ENCODE measurements at places on chromosomes 6 and 20.

- DNase-seq: no peak
These were observed 994.6 kb upstream of the ADGRB3 start for GRCh38 chr6:67640484-67640883.

DNA sequence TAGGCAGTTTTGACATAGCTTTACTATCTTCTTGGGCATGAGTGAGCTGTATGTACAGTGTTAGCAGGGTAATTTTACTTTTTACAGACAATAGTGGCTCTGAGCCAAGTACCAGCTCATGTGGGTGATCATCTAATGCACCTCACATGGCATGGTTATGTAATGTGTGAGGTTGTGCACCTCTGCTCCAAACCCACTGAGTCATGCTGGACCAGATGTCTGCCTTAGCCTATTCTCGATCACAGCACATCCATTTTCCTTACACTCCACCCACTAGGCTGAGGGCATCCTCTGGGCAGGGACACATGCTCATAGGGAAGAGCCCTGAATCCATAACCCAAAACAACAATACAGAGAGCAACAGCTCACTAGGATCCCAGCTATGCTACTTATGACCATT, 71.6 kb upstream of the FBXL4 start:
- no peak for DNase-seq

GRCh38 chr20:38982291-38982690, 20.1 kb downstream of the DHX35 start:
- no peak for DNase-seq

DNA sequence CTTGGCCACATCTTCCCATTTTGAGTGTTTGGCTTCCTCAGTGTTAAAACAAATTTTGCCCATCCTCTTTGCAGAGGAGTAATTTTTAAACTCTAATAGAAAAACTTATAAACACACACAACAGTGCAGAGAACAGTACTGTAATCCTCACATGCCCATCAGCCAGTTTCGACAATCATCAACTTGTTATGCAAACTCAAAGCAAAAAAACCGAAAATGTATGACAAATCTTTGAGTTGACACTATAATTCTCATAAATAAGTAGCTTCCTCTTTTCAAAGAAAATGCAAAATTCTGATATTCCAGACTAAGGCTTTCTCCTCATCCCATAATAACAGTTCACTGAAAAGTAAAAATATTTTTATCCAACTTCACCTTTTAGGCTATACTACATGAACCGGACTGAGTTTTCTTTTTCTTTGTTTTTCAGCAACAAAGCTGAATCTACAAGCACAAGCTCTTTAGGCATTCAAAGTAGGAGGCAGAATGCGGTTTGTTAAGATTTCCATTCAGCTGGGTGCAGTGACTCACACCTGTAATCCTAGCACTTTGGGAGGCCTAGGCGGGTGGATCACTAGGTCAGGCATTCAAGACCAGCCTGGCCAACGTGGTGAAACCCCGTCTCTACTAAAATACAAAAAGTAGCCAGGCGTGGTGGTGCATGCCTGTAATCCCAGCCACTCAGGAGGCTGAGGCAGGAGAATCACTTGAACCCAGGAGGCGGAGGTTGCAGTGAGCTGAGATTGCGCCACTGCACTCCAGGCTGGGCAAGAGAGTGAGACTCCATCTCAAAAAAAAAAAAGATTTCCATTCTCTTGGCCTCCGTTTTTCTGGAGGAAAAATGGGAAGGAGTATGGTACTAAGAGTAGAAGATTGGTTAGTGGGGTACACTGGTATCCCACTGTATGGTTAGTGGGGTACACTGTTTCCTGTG, 74.8 kb downstream of the GCNT2 start:
- DNase-seq: no peak
